ENCODE measurements at places on chromosomes 7 and 10. TPM values are rescaled to one million over a fixed set of nuclear protein-coding genes. Genes with fewer than 3 reads are reported as not detected.

PNLIP gene
- not detected for total RNA-seq

GPER1 gene
- 4.5 TPM for total RNA-seq

CYP26C1 gene
- not detected for total RNA-seq

DAGLB gene
- total RNA-seq, result 20.0 TPM

AZGP1 gene
- 0.74 TPM for total RNA-seq

LYZL2 gene
- total RNA-seq, result not detected

CHAT gene
- not detected for total RNA-seq

SLC26A3 gene
- total RNA-seq, result not detected

- no peak for DNase-seq
These were observed 17.0 kb downstream of the SRI start for GRCh38 chr7:88202799-88203198.

- DNase-seq, result no peak
These were observed 41.5 kb downstream of the CYP17A1 start for GRCh38 chr10:102795453-102796406.

DNA sequence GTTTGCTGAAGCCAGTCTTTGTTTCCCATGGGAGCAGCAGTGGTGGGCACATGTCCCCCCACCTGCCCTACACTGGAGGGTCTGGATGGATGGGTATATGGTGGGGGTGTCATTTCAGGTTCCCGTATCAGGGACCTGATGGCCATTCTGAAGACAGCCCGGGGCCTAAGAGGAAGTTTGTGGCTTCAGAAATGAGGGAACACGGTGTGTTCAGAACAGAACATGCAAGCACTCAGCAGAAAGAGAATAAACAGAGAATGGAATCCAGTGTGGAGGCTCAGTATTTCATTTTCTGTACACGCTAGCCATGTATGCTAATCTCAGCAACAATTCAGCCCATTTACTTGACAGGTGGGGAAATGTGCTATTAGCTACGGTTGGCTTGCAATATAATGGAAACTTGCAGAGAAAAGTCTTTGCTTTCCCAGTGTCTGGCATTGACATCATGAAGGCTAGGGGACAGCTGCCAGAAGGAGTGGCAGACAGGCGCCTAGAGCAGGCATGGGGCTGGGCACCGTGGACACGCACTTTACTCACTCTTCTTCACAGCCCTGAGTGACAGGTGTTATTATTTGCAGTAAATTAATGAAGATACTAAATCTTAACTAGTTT is 98.6 kb downstream of the ELMO1 start:
- no peak for DNase-seq

GRCh38 chr7:4602905-4603842 is 78.9 kb upstream of the FOXK1 start:
- no peak for DNase-seq

- DNase-seq, result no peak
These were observed 60.9 kb upstream of the GNA12 start for GRCh38 chr7:2905027-2905426.

DNA sequence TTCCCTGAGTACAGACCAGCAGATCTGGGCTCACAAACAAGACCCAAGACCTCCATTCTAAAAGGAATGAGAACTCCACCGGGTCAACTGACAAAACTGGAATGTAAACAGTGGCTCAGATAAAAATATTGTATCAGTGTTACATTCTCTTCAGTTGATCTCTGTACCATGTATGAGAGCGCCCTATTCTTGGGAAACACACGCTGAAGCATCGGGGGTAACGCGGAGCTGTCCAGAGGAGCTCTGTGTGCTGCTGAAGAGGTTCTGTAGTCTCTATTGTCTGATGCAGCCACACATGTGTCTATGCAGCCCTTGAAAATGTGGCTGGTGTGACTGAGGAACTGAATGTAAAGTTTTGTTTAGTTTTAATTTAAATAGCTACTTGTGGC is 39.7 kb downstream of the HIPK2 start:
- DNase-seq, result no peak

GRCh38 chr10:72610466-72610865 is 15.4 kb downstream of the MICU1 start:
- no peak for DNase-seq

GRCh38 chr10:86728056-86728455 is 28.4 kb upstream of the BMPR1A start:
- no peak for DNase-seq

DNA sequence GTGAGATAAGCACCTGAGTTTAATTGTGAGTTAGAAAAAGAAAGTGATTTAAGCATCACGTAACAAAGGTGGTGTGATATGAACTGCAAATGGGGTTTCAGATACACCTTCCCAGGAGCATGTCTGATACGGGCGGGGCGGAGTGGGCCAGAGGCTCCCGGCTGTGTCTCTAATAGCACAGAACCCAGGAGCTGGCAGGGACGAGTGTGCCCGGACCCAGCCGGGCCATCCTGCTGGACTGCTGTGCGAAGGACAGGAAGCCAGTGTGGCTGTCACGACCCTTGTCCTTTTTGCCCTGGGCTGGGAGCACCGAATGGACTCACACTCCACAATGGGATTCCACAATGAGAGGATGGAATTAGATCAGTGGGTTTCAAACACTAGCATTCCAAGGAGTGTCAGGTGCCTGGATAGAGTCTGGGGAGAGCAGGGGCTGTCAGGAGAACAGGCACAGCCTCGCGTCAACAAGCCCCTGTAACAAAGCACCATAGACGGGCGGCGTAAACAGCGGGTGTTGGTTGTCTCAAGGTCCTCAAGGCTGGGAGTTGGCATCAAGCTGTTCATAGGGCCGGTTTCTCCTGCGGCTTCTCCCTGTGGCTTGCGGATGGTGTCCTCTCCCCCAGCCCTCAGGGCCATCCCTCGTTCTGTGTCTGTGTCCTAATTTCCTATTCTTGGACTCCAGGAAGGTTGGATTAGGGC is 242.6 kb upstream of the PITRM1 start:
- DNase-seq, result no peak

DNA sequence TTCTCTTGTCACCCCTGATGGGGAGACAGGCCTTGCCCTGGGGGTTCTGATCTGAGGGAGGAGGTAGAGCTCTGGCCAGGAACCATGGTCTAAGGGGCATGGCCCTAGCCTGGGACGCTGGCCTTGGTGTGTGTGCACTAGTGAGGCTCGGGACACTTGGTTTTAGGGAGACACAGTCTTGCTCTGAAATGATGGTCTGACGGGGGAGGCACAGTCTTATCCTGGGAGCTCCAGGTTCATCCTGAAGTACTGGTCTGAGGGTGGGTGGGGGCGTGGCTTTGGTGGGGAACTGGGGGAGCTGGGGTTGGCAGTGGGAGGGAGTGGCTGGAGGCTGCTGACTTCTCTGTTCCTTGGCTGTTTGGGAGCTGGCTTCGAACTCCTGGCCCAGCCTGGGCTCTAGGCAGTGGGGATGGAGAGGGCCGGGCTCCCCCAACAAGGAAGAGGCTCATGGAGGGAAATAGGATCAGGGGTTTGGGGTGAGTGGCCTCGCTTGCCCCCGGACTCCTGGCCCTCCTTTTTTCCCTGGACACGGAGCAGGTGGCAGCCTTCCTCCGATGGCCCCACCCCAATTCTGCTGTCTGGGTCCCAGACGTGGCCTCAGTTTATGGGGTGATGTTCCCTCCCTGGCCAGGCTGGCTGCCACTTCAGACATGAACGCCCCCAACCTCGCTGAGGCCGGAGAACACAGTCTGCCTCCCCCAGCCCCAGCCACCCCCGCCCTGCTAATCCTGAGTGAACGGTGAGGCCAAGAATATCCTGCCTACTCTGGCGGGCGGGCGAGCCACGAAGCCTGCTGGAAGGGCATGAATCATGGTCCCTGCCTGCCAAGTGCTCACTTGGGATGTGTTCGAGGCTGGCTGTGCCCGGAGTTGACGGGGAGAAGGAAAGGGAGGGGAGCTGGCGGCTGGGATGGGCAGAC is 43.5 kb downstream of the TMEM270 start:
- peak; percentile 91 for DNase-seq

- no peak for DNase-seq
These were observed 557.4 kb upstream of the ADARB2 start for GRCh38 chr10:2294739-2295138.

- no peak for DNase-seq
These were observed 73.3 kb downstream of the CREB3L2 start for GRCh38 chr7:137928626-137929025.

DNA sequence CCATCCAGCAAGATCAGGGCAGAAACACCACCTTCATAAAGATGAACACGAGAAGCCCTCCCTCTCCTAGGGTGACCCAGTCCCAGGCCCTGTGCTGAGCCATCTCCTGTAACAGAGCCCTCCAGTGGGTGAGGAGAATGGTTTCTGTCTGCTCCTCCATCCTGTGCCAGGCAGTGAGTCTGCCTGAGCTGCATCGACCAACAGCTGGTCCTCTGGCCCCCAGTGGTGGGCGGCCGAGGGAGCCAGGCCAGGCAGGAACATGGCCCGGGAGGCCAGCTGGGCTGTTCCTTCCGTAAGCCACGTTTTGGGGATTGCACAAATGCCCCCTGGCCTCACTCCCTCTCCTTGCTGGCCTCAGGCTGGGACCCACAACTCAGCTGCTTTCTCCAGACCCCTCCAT is 73.5 kb downstream of the GRB10 start:
- no peak for DNase-seq
